Tibial nerve (tissue), 4 donors: ENCODE measurements at places on chromosomes 11 and 22. TPM values are rescaled to one million over a fixed set of nuclear protein-coding genes. Genes with fewer than 3 reads are reported as not detected.
A peak's percentile ranks its signal among the peaks of the same experiment; 100 is the strongest.

DNA sequence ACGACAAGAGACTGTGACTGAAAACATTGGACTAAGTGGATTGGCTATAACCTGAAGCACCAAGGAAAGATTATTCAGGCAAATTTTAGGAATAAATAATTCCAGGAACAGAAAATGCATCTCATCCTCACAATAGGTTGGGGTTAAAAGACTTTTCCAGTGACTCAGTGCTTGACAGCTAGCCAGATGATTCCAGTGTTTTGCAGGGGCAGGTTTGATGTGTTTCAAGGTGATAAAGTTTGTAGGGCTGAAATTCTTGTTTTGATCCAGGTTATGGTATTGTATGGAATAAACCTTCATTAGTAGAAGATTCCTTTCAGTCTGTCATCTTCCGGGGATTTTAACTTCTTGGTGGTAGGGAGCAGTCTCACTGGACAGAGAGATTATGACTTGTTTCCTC is 2.3 kb downstream of the EXT2 start:
- DNase-seq: no peak

GRCh38 chr22:24209687-24210086 is 28.4 kb downstream of the SUSD2 start:
- no peak for DNase-seq

GRCh38 chr22:46355369-46355995 is 20.0 kb downstream of the TRMU start:
- DNase-seq: peak; percentile 28

DNA sequence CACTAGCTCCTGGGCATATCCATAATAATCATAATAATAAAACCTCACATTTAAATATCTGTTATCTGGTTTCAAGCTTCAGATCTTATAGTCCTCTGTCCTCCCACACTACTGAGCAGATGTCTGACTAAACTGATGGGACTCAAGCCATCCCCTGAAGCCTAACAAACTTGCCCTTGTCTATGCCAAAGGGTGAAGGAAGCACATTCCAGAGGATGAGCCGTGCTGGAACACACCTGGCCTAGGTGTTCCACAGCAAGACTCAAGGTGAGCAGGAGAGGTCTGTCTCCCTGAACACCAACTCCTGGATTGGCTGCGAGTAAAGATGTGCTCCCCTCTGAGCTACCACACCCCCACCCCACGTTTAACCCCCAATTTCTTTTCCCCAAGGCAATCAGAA is 14.7 kb downstream of the SCUBE2 start:
- no peak for DNase-seq

The GP1BB gene
- 5.9 TPM for total RNA-seq

DNA sequence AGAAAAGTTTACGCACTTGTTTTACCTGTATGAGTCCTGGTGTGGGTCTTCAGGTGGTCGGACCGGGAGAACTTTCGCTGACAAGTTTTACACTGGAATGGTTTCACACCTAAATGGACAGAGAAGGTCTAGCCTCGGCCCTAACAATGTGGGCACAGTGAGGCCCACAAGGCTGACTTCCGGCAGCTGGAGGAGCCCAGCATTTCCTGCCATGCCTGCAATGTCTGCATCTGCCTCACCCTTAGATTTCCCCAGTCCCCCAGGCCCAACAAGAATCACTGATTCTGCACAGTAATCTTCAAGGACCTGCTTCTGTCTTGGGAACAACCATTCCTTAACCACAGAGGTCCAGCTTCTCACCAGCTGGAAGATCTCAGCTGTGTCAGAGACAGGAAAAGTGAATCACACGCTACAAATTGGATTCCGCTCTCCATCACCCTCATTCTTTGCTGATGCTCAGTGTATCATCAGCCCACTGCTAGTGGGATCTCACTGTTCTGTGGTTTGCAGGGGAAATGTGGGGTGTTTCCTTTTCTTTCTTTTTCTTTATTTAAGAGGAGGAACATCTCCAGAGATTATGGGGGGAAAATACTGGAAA is 43.3 kb downstream of the WT1 start:
- no peak for DNase-seq

DNA sequence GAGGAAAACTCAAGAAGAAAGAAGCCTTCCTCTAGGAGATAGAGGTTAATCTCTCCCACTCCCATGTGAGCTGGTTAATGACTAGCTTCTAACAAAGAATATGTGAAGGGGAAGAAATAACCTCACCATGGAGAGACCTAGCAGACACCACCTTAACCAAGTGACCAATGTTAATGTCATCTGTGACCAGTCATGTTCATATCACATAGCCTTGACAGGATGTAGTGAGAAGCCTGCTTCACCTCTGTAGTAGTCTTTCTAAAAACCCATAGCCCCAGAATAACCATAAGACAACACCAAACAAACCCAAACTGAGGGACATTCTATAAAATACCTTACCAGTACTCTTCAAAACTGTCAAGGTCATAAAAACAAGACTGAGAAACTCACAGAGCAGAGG is 21.5 kb upstream of the POU2AF1 start:
- DNase-seq: no peak

The RFPL3 gene
- not detected for total RNA-seq

The LUZP2 gene
- total RNA-seq: not detected
